ENCODE measurements at places on chromosomes 3 and 15.

DNA sequence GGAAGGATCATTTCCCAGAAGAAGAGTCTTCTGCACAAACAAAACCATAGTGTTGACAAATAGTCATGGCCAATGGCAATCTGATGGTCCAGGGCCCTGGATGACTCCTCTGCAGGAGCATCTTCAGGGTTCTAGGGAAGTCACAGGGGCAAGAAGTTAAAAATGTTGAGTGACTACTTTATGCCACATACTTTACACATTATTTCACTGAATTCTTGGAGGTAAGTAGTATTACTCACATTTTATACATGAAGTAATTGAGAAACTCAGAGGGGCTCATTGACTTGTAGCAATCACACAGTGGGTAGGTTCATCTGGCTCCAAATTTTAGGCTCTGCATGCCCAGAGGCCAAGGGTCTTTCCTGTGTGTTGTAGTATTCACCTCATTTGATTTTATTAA is 430.2 kb upstream of the MCTP2 start:
- DNase-seq: no peak

DNA sequence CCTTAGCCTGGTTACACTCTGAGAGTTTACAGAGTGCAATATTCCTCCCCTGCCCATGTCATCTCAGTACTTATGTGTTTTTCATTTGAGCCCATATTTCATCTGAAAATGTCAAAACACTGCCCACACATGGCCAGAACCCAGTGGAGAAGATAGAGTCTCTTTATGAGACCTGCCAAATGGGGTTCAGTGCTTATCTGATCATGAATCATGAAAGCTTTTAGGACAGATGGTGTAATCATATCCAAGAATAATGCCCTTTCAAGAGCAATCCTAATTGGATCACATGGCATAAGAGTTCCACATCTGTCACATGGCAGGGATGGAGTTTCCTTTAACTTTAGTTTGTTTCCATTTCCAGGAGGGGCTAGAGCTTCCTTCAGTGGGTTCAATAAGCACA is 77.2 kb upstream of the AGBL1 start:
- DNase-seq: no peak

GRCh38 chr15:98178861-98179260 is 218.4 kb downstream of the ARRDC4 start:
- DNase-seq: no peak

GRCh38 chr3:33095436-33095835 is 1.5 kb downstream of the GLB1 start:
- no peak for DNase-seq

DNA sequence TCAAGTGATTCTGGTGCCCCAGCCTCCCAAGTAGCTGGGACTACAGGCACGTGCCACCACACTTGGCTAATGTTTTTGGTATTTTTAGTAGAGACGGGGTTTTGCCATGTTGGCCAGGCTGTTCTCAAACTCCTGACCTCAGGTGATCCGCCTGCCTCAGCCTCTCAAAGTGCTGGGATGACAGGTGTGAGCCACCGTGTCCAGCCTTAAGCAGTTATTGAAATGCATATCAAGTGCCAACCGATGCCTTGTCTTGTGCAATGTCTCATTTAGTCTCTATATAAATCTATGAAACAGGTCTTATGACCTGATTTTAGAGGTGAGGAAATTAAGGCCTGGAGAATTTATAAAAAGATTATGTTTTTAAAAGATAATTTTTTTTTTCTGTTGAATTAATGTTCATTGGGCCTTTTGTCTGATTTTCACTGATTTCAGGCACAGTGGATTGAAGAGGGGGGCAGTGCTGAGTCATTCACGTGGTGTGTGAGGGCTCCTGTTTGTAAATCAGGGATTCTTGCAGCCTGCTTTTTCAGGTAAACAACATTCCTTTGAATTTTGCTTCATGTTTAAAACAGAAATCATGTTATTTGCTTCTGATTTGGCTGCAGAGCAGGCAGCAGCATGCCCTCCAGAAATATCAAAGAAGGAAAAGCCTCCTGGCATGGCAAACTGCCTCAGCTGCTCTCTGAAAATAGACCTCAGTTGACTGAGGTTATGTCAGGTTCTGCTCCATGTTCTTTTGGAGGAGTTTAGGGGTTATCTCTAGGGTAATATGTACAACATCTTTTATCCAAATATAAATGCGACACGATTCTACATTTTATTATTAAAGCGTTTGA is 407.0 kb upstream of the RGMA start:
- no peak for DNase-seq

- no peak for DNase-seq
Measured at GRCh38 chr3:177633671-177634207, 436.5 kb upstream of the TBL1XR1 start.

DNA sequence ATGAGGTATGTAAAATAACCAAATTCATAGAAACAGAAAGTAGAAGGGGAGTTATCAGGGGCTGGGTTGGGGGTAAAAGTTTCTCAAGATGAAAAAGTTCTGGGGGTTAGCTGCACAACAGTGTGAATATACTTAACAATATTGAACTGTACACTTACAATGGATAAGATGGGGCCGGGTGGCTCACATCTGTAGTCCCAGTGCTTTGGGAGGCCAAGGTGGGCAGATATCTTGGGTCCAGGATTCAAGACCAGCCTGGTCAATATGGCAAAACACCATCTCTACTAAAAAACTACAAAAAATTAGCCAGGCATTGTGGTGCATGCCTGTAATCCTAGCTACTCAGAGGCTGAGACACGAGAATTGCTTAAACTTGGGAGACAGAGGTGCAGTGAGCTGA is 274.3 kb downstream of the TJP1 start:
- no peak for DNase-seq

GRCh38 chr3:116950301-116951055 is 240.9 kb downstream of the TUSC7 start:
- no peak for DNase-seq

GRCh38 chr3:48306860-48307530 is 26.5 kb downstream of the SPINK8 start:
- DNase-seq: no peak

- DNase-seq: no peak
Measured at GRCh38 chr3:181705086-181705480, 6.6 kb upstream of the SOX2 start.

DNA sequence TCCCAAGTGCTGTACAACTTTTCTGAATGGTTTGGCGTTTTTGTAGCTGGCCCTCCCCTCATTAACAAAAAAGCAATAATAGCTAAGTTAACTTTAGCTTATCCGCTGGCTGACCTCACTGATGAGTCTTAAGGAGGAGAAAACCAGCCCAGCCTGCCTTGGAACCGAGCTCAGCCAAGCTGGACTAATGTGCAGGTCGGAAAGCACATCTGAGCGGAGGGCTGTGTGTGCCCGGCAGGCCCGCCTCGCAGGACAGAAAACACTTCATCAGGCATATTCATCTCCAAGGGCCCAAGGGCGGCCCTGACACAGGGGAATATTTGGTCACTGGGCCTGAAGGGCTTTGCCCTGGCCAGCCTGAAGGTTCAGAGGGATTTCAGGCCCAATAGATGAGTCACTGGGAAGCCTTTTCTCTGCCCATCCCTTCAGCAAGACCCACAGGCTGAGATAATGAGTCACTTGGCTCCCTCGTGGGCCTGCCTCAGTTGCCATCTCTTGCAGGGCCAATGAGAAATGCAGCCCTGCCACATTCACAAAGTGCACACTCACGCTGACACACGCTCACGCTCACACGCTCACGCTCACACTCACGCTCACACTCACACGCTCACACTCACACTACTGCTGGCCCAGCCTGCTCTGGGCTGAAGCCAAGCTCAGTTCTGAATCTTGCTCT is 75.1 kb downstream of the SLC12A8 start:
- DNase-seq: no peak

DNA sequence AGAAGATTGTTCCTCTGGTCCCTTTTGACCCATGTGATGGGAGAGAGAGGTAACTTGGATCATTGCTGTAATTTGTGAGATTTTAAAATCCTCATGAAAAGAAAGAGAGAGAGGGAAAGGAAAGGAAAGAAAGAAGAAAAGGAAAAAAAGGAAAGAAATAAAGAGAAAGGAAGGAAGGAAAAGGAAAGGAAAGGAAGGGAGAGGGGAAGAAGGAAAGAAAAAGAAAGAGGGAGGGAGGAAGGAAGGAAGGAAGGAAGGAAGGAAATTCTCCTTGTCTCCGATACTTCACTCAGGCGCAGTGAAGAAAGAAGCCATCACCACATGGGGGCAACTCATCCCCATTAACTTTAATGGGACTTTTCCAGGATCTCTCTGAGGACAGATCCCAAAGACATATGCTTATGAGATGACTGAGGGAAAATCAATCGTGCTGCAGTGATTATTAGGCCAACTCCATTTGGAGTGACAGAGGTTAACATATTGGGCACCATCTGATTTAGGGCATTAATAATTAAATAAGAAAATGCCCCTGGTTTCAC is 123.0 kb downstream of the MEGF11 start:
- no peak for DNase-seq

GRCh38 chr3:13017361-13018042 is 55.7 kb downstream of the IQSEC1 start:
- no peak for DNase-seq

DNA sequence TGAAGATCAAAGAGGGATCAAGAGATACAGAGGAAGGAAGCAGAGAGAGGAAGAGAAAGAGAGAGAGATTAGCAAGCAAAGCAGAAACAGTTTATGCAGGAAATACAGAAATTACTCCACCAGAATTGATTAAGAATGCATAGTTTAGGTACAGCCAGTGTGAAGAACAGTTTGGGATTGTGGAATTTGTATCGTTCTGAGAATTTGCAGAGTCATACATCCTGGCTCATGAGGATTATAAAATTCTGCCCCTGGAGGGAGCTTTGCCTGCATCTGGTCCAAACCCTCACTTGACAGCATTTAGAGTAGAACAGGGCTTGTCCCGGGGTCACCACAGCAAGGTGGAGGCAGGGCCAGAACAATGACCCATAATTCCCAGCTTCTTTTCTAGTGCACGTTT is 44.1 kb downstream of the MASP1 start:
- no peak for DNase-seq

GRCh38 chr3:187974871-187975271 is 179.1 kb upstream of the LPP start:
- DNase-seq: no peak

GRCh38 chr15:99992611-99993231 is 259.5 kb upstream of the LYSMD4 start:
- DNase-seq: no peak

- no peak for DNase-seq
Measured at GRCh38 chr3:100830931-100831330, 121.6 kb downstream of the TFG start.

DNA sequence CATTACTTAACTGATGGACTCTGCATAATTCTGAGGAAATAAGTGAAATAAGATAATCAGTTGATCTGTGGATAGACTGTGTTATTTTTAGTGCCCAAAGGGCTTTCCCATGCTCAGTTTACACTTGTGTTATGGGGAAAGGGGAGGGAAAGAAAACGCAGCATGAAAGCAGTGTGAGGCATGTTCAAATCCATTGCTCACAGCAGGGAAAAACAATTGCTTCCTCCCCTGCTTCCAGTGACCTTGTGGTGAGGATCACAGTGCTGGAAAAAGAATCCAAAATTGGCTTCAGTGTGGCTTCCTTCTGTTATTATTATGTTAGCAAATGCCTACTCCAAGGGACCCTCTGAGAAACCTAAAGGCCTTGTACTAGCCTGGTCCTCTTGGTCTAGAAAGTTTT is 285.1 kb upstream of the CDIN1 start:
- DNase-seq: no peak

- no peak for DNase-seq
Measured at GRCh38 chr15:69718916-69719315, 266.3 kb downstream of the RPLP1 start.

GRCh38 chr15:74821091-74821789 is 5.2 kb upstream of the CPLX3 start:
- DNase-seq: no peak

- peak; percentile 21 for DNase-seq
Measured at GRCh38 chr15:64209680-64210334, 47.0 kb upstream of the PPIB start.

GRCh38 chr15:101189409-101190091 is 62.3 kb downstream of the CHSY1 start:
- no peak for DNase-seq

- no peak for DNase-seq
Measured at GRCh38 chr15:64144192-64144564, 7.4 kb upstream of the SNX22 start.

DNA sequence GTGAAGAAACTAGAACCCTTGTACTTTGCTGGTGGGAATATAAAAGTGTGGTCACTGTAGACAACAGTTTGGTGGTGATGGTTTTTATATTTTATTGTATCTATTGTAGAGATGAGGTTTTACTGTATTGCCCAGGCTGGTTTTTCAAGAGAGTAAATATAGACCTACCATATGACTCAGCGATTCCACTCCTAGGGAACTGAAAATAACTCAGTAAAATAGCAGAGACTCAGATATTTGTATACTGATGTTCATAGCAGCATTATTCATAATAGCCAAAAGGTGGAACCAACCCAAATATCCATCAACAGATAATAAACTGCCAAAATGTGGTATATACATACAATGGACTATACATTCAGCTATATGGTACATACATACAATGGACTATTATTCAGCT is 68.8 kb upstream of the IL12A start:
- no peak for DNase-seq

GRCh38 chr3:30873671-30874070 is 20.8 kb downstream of the GADL1 start:
- DNase-seq: no peak

- DNase-seq: no peak
Measured at GRCh38 chr3:147389717-147390116, 16.6 kb downstream of the ZIC4 start.

DNA sequence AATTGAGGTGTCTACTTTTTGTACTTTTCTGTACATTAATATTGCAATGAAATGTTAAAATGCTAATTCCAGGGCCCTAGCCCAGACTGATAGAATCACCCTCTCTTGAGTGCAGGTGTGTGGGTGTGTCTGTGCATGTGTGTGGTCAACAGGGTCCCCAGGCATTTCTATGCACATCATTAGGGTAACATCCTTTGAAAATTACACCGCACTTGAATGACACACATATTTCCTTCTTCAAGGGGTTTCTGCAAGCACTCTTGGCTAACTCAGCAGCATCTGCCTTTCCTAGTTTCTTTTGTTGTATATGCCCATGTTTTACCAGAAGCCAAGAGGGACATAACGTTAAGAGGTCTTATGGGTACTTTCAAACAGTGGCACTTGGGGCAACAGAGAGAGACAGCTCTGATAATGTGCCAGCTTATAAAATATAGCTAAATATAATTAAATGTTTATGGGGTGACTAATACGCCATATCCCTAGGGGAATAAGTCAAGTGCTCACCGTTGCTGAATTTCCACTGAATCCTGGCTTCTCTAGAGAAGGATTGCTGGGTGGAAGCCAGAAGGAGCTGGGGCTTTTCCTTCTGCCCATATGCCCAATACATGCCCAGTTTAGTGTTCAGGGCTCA is 54.5 kb upstream of the LRIG1 start:
- no peak for DNase-seq

DNA sequence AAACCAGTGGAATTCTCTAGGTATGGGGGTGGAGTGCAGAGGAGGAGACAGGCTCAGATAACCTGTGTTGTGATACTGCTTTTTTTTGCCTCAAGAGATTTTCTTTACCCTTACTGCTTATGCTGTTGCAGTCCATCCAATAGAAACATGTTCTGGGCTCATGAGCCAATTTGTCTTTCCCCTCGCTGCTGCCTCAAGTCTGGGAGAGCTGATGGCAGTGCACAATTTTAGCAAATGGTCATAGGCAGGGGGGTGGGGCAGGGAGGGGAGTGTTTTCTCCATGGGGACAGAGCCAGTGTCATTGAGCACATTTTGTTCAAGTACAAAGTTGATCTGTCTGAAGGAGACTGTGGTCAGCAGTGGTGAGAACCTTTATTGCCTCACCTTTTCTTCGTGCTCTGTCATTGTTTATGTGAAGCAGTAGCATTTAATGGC is 134.9 kb downstream of the MBNL1 start:
- no peak for DNase-seq

Measured in left renal pelvis (tissue), 4 donors.